ENCODE measurements at places on chromosomes 16 and 17. TPM values are rescaled to one million over a fixed set of nuclear protein-coding genes. Genes with fewer than 3 reads are reported as not detected.

Gene CSH2
- not detected for total RNA-seq

Gene CA4
- not detected for total RNA-seq

DNA sequence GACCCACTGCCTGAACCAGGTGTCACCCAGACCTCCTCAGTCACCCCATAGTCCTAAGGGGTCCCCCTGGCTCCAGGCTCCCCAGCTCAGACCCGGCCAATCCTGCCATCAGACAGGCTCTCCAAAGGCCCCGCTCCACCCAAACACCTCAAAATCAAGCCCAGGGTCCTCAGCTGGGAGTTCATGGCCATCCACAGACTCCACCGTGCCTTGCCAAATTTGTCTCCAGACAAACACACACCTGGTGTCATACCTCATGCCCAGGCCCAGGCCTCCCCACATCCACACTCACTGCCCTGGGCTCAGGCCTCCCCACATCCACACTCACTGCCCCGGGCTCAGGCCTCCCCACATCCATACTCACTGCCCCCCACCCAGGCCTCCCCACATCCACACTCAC is 12.5 kb downstream of the RPH3AL start:
- DNase-seq, result no peak
- H3K27ac ChIP-seq, result no peak overlapping the region
- no peaks in the 10 kb centered on the region for H3K4me1 ChIP-seq
- H3K36me3 ChIP-seq, result no peaks in the 10 kb centered on the region

- peaks cover 2% of the 10 kb centered on the region for H3K27me3 ChIP-seq
- H3K4me3 ChIP-seq, result no peak overlapping the region
- H3K27ac ChIP-seq, result no peak overlapping the region
- no peaks in the 10 kb centered on the region for H3K4me1 ChIP-seq
Observed at GRCh38 chr17:65892912-65893377, 299.0 kb downstream of the CEP112 start.

- H3K27me3 ChIP-seq, result no peaks in the 10 kb centered on the region
- no peak for DNase-seq
- peak overlapping the region; percentile 100 for H3K4me3 ChIP-seq
Observed at GRCh38 chr17:58351182-58351581, 819 bp downstream of the SUPT4H1 start.

DNA sequence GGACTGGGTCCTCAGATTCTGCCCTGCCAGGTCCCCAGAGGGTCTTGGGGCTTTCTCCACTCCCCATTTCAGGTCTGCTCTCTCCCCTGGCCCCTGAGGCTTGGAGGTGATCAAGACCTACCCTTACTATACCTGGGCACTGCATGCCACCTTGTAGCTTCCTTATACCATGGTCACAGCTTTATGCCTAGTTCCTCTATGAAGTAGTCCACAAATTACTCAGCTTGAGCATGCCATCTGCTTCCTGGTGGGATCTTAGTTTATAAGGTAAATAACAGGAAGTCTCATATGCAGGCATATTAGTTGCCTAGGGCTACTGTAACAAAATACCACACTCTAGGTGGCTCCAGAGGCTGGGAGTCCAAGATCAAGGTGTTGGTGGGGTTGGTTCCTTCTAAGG is 11.0 kb upstream of the PMFBP1 start:
- no peak overlapping the region for H3K27ac ChIP-seq
- H3K4me1 ChIP-seq, result no peaks in the 10 kb centered on the region
- no peak overlapping the region for H3K4me3 ChIP-seq
- H3K36me3 ChIP-seq, result no peaks in the 10 kb centered on the region
- DNase-seq, result no peak

- no peaks in the 10 kb centered on the region for H3K36me3 ChIP-seq
- H3K4me3 ChIP-seq, result peak within 1 kb of the TSS; percentile 70
- peaks cover 8% of the 10 kb centered on the region for H3K4me1 ChIP-seq
- H3K27ac ChIP-seq, result no peak within 1 kb of the TSS
- peaks cover 28% of the 10 kb centered on the region for H3K27me3 ChIP-seq
- DNase-seq, result peak; percentile 90
Observed at GRCh38 chr17:78925234-78925633, at the start of gene TIMP2. TIMP2 (minus strand) TSS chr17:78925387; CDS start chr17:78925088, 299 bp downstream.

GRCh38 chr17:21218101-21218500 is 4.1 kb upstream of the TMEM11 start:
- no peaks in the 10 kb centered on the region for H3K27me3 ChIP-seq
- no peak for DNase-seq
- peak overlapping the region; percentile 58 for H3K27ac ChIP-seq
- no peak overlapping the region for H3K4me3 ChIP-seq
- peaks cover 30% of the 10 kb centered on the region for H3K4me1 ChIP-seq

DNA sequence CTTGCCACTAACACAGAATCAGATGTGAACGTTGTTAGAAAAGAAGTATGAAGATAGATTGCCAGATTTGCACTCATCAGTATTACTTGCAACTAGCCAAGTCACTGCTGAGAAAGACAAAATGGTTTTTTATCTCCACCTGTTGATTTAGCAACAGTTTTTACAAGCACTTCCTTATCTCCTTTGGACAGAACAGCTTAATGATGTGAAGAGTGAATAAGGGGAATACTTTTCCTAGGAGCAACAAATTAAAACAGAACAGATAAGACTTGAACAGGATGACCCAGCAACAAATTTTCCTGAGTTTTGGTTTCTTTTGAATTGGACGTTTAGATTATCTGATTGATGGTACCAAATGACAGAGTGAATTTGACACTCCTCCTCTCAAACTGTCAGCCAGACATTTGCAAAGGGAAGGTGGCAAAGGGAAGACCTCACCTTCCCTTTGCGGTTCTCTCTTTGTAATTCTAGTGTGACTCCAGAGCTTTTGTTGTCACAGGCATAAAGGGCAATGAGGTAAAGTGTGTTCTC is 130.6 kb downstream of the NLK start:
- H3K4me3 ChIP-seq, result no peak overlapping the region
- peaks cover 26% of the 10 kb centered on the region for H3K36me3 ChIP-seq
- no peaks in the 10 kb centered on the region for H3K27me3 ChIP-seq
- no peak for DNase-seq
- no peak overlapping the region for H3K27ac ChIP-seq

DNA sequence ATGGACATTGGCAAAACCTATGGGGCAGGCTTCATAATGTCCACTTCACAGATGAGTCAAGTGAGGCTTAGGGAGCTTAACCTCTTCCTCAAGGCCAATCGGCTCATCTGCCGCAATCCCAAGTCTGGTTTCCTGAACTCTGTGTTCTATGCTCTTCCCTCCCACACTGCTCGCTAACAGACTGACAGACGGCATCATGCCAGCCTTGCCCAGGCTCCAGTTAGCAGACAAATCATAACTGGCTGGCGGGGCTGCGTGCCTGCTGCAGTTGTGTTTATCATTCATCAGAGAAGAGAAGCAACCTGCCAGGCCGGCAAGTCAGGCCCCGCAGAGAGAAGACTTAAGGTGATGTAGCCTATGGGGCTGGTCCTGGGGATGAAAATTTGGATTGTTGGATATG is 216.2 kb upstream of the ASIC2 start:
- H3K4me3 ChIP-seq, result no peak overlapping the region
- no peaks in the 10 kb centered on the region for H3K36me3 ChIP-seq
- peaks cover 10% of the 10 kb centered on the region for H3K27me3 ChIP-seq
- no peak for DNase-seq
- no peak overlapping the region for H3K27ac ChIP-seq
- H3K4me1 ChIP-seq, result peaks cover 6% of the 10 kb centered on the region

Measured in activated CD4-positive, alpha-beta T cell treated with anti-CD3 and anti-CD28 coated beads, Interleukin-2, amount 10 ng/mL, durations not matched to agents 24 days and 14 days (primary cell).